ENCODE measurements at places on chromosomes 13 and 19. TPM values are rescaled to one million over a fixed set of nuclear protein-coding genes. Genes with fewer than 3 reads are reported as not detected.

GRCh38 chr13:100128373-100128772 lies 39.5 kb downstream of the PCCA start:
- no peak for DNase-seq

DNA sequence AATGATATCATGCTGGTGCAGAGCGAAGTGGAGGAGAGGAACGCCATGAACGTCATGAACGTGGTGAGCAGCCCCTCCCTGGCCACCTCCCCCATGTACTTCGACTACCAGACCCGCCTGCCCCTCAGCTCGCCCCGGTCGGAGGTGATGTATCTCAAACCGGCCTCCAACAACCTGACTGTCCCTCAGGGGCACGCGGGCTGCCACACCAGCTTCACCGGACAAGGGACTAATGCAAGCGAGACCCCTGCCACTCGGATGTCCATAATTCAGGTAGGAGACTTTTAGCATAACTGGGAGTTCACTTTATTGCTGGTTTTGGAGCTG lies 3.3 kb downstream of the PCDH17 start:
- no peak for DNase-seq

- no peak for DNase-seq
Observed at GRCh38 chr13:97353927-97354675, 79.9 kb upstream of the RAP2A start.

Gene SERTAD1
- total RNA-seq, result 9.2 TPM

DNA sequence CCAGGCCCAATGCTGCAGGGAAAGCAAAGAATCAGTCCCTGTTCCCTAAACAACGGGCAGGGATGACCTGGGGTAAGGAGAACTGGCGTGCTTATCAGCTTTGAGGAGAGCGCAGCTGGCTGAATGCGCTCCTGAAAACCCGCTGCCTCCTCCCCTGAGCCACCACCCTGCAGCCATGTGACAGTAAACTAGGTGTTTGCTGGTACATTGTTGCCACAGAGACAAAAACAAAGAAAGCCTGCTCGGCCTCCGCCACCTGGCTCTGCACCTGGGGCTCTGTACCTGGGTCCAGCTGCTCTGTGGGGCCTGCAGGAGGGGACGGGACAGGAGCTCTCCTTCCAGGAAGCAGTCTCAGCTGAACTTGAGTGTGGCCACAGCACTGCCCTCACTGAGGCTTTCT lies 21.8 kb downstream of the MCF2L start:
- DNase-seq, result no peak

GRCh38 chr13:94764576-94765321 lies 52.4 kb upstream of the SOX21 start:
- no peak for DNase-seq

Gene DACH1
- total RNA-seq, result 3.4 TPM

DNA sequence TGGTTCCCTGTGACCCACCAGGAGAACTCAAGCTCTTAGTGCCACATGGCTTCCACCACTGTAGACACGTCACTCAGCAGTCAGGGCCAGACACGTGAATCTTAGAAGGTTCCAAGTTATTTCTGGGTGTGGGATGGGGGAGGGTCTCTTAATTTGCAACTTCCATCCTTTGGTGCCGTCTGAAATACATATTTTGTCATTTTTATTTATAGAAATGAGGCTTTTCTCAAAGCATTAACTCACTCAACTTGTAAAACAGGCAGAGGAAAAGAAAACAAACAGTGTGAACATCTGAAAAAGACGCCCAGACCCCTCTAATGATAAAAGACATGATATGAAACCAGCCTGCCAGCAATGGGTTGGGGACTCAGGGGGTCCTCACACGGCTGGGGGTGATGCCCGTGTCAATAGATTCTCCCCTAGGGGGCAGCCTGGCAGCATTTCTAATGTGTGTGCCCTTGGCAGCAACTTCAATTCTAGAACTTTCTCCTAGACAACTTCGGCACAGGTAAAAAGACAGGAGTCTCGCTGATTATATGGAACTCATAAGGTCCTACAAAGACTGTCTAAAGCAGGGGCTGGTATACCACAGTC lies 15.4 kb downstream of the PIP5K1C start:
- no peak for DNase-seq

- no peak for DNase-seq
Observed at GRCh38 chr19:31803835-31804446, 454.7 kb upstream of the TSHZ3 start.

DNA sequence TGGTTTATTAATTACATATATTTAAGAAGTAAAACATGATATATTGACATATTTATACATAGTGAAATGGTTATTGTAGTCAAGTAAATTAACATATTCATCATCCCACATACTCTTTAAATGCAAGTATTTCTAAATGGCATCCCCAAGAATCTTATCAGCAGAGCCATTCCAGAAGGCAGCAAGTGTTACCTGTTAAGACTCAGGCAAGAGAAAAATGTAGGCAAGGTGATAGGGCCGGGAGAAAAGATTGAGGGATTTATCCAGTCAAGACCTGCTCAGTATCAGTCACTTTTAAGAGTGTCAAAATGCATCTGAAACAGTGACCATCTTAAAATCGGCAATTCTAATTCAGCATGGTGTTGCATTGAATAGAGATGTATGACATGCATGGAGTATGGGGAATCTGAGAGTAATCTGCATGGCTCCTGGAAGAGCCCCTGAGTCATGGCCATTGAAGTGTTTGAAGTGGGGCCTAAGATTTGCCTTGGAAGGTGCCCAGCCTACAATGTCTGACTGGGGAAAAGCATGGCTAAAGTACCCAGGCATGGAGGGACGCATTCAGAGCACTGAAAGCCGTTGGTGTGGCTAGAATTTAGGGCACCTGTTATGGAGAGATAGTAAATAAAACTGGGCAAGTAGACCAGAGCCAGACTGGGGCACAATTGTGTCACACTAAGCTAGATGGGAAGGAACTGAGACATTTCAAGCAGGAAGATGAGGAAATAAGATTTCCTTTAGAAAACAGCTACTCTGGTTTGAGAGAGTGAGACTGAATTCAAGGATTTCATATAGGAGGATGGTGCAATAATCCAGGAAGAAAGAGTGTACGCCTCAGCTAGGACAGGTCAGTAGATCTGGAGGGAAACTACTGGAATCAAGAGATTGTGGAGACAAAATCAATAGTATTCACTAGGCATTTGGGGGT lies 25.0 kb upstream of the C1QTNF9B start:
- DNase-seq, result no peak

- DNase-seq, result no peak
Observed at GRCh38 chr19:47786566-47786965, 8.1 kb downstream of the SELENOW start.

Gene ZNF99
- total RNA-seq, result 0.11 TPM

DNA sequence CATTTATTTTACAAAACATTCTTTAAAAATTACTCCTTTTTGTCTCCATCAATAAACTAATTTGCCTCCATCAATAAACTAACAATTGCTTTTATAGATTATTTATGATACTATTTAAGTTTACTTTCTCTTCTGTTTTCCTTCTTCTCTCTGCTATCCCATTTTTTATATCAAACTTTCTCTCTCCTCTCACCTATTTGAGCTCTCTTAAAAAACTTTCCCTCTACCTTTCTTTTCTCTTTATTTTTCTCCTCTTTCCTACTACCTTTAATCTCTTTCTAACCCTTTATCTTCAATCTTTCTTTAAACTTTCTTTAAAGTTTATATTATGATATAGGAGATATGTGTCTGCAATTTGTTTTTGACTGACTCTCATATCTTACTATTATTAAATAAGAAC lies 566.4 kb downstream of the DACH1 start:
- DNase-seq, result no peak

Gene ZNF442
- 3.4 TPM for total RNA-seq

Data from left ventricle myocardium inferior (tissue), 1 donor.